CD8-positive, alpha-beta T cell (primary cell): ENCODE measurements at places on chromosomes 7 and 10.

GRCh38 chr7:24499871-24500270, 73.4 kb upstream of the PALS2 start:
- no peak for DNase-seq

DNA sequence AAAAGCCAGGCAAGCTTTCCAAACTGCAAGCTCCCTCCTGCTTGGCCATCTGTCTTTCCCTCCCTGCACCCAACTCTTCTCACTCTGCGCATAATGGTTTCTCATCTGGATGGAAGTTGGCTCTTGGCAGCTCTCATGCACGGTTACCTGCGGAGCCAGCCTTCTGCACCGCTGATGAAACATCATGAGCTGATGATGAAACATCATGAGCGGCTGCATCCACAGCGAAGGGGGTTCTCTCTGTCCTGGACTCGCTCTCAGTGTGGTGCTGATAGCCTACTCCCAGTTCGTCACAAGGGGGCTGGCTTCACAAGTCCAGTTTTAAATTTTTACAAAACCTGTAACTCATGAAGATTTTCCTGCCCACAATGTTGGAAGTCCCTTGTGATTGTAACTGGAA, 457.5 kb downstream of the ACTR3B start:
- no peak for DNase-seq

- DNase-seq: no peak
Measured at GRCh38 chr10:112934193-112934592, 15.9 kb upstream of the TCF7L2 start.

DNA sequence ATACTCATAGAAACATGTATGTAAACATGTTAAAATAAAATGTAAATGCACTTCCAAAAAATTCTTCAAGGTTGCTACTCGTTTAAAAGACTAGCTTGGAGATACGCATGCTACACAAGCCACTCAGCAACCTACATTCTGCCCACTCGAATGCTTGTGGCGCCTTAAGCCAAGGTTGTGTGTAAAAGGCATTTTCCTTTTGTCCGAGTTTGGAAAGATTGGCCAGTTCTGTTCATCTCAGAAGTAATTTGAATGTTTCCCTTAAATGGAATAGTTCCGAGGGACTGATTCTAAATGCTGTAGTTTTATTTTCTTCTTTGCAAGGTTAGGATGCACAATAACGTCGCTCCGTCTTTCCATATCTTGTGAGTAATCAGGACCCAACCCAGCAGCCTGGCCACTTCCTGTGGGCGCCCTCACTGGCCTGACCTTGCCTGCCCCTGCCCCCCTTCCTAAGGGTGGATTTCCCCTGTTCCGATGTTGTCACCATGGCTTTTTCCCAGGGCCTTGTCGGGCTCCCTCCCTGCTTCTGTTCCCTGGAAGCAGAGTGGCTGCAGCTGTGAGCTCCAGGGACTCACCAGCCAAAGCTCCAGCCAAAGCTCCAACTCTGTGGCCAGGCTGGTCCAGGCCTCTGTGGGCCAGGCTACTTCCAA, 70.6 kb downstream of the PTPRE start:
- no peak for DNase-seq

DNA sequence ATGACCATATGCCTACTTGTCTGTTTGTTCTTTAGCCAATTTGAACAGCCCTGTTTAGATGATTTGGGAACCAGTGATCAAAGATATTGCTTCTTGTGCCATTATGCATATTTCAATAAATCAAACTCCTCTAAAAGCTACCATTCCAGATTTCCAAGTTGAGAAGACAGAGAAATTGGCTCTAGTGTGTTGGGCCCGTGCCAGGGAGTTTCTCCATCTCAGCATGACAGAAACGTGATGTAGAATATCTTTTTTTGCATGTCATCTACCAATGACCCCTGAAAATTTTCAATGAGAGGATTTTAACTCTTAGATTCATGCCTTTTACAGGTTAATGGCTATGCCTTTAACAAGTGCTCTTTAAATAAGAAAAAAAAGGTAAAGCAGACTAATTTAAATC, 50.7 kb upstream of the CABCOCO1 start:
- DNase-seq: no peak

DNA sequence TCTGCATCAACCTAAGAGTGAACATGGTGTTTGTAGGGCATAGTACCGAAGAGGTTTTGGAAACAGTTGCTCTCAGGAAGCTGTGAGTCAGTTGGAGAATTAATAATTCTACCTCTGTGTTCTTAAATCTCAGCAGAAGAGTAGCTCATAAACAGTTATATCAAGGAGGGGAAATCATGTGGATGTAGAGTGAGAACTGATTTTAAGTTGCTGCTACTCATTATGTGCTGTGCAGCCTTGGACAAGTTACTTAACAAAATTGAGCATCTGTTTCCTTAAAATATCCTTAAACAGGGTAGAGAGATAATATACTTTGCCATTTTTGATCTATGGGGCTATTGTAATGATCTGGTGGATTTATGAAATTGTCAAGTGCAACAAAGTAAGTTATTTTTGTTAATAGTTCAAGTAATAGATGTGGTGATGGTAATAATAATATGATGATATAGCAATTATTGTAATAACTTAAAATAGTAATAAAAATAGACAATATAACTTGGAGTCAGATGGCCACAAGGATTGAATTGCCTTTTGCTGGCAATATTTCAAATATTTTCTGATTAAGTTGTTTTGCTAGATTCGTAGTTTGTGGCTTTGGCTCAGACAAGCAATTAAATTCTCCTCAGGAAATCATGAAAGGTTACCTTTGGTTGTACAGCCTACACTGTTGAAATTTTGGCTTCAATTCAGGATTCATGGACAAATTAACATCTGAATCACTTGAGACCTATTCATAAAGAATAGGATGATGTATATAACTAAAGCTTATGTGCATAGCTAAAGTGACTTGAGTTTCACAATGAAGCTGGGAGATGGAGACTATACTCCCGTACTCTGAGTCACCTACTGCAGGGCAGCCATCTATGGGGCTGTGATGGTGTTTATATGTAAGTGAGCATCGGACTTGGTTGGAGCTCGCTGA, 228.5 kb downstream of the CDK14 start:
- no peak for DNase-seq

DNA sequence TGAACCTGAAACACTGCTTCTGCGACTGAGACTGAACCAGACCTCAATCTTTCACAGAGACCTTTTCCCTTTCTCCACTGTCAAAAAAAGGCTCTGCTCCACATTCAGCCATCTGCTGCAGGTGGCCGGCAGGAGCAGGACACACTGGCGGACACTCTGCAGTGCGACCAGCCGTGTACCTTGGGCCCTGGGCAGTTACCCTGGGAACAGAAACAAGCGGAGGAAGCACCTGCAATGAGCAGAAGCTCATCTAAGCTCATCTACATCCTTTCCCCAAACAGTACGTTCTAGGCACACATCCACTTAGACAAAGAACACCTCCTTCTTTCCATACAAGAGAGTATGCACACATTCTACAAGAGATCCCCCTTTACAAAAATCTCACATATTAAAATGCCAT, 22.8 kb downstream of the VOPP1 start:
- DNase-seq: no peak

DNA sequence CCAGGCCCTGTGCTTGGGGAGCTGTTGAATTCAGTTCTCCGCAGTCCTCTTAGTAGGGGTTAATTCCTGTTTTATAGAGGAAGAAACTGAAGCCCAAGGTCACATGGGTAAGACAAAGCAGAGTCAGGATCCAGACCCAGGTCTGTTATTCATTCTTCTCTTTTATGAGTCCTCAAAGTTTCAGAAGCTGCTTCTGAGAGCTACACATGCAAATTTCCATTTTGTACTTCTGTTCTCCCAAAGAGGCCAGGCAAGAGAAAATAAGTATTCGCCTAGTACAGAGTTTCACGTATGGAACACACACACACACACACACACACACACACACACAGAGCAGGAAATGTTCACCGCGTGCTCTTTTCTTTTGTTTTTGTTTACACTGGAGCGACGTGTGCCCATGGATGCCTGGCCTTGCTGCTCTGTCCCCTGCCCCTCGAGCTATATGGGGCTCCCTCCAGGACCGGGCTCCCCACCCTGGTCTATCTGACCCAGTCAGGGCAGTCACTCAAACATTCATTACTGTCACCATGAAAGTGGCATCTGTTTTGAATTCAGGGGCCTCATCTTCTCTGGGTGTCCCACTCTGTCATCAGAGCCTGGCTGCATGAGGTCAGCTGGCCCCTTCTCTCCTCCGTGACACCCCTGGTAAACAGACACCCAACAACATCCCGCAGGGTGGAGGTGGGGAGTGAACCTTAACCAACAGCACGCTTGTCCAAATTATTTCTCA, 84.4 kb downstream of the TNS3 start:
- no peak for DNase-seq

DNA sequence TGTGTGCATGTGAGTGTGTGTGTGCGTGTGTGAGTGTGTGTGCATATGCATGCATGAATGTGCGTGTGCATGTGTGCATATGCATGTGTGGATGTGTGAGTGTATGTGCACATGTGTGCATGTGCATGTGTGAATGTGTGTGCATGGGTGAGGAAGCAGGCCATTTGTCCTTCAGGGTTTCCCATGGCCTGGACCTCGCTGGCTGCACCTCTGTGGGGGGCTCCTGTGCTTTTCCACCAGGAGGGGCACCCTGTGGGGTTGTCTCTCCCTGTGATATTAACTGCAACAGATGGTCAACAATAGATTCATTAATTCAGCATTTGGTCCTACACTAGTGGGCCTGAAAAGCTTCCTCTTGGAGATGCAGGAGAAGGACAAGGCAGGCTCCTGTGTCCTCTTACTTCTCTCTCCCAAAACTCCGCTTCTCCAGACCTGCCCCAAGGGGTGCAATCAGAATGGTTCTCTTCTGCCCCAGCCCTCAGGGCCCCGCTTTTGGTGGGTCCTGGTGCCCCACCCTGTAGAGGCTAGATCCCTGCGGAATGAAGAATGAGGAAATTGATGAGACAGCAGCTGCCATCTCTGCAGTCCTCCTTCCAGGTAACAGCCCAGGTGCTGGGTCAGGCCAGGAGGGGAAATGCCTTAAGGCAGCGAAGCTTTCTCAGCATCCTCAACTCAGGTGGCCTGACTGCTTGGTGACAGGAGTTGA, 41.5 kb upstream of the NUB1 start:
- no peak for DNase-seq

GRCh38 chr10:30705101-30705624, 75.6 kb upstream of the LYZL2 start:
- peak; percentile 34 for DNase-seq

DNA sequence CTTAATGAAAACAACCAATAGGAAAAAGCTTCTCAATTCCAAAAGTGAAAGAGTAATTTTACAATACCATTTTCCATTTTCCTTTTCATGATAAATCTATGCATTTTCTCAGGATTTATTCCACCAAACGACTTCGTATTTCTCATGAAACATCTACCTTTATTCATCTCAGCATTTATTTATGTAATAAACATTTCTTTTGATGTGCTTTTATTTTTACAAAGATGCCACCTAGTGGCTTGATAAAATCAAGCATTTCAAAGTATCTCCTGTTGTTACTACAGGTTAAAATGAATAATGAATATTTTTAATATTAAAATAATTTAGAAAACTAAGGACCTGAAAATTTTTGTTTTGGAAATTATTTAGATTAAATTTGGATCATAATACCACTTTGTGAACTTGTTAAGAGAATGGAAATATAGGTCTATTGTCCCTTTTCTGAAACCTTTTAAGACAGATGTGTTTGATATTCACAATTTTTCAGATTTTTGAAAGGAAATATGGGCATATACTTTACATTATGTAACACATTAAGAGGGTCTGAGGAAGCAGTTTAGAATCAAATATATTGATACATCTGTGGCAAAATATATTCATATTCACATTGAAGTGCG, 2.7 kb upstream of the IQUB start:
- peak; percentile 28 for DNase-seq

DNA sequence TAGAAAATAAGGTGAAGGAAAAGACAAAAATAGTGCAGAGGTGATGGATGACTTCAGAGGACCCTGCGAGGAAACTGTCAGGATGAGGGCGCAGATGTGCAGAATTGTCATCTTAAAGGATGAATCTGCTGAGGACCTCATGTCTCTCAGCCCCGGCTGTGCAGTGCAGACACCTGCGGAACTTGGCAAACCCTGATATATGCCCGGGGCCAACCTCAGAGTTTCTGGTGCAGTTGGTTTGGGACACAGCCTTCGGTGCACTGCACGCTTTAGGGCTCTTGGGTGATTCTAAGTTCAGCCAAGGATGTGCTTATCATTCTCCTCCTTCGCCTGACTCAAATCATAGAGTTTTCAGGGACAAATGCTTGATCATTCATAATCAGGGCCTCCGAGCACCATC, 310.1 kb downstream of the TCERG1L start:
- DNase-seq: no peak

- DNase-seq: no peak
Measured at GRCh38 chr7:132817949-132818348, 241.7 kb upstream of the PLXNA4 start.

- DNase-seq: no peak
Measured at GRCh38 chr7:144048648-144049047, at the start of gene OR2A5. OR2A5 (plus strand) TSS chr7:144048948; CDS start chr7:144050402, 1,454 bp downstream.

- DNase-seq: no peak
Measured at GRCh38 chr7:46784732-46785131, 797.2 kb downstream of the TNS3 start.

- no peak for DNase-seq
Measured at GRCh38 chr10:102984086-102984485, 66.0 kb downstream of the CNNM2 start.

DNA sequence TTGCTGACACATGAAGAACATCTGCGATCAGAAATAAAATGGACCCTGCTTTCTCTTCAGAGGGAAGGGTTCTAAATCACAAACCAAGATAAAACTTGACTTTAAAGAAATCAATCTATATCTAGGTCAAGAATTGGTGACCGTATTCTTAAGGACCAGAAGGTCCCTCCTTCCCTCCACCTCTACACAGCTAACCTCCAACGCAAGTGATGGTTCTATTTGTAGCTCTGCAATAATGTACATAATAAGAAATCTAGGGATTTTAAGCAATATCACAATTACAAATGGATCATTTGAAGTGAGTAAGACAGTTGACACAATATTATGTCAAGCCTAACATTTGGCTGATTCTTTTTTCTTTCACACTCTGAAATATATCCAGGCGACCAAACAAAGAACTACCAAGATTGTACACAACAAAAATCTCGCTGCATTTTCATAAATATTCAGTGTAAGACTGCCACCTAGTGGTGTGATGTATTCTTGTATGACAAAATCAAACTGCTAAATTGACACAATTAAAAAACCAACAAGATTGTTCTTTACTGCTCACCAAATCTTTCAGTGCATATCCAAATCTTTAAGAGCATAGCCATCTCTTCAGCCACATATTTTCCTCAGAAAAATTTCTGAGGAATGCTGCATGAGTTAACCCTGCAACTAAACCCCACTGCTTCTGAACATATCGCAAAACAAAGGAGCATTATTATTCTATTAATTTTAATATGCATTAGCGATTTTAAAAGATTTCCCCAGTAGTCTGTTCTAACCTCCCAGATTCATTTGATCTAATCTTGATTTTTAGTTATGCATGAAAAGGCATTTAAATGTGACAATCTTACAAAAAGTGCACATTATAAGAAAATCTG, 44.5 kb downstream of the ICA1 start:
- no peak for DNase-seq

- no peak for DNase-seq
Measured at GRCh38 chr10:91410638-91411371, 661 bp downstream of the HECTD2 start.

GRCh38 chr10:28595613-28596012, 62.7 kb downstream of the WAC start:
- DNase-seq: no peak

GRCh38 chr7:28112012-28112411, 68.6 kb downstream of the JAZF1 start:
- DNase-seq: no peak

GRCh38 chr10:51705774-51706173, 6.4 kb upstream of the CSTF2T start:
- DNase-seq: no peak

- DNase-seq: no peak
Measured at GRCh38 chr10:118234683-118235082, 107.4 kb downstream of the FAM204A start.
